ENCODE measurements at places on chromosomes 1 and 21.

GRCh38 chr21:44710294-44710665 lies 1.1 kb downstream of the TSPEAR start:
- H3K4me1 ChIP-seq: peaks cover 6% of the 10 kb centered on the region
- H3K27me3 ChIP-seq: peaks cover 88% of the 10 kb centered on the region
- no peaks in the 10 kb centered on the region for H3K36me3 ChIP-seq
- no peak overlapping the region for H3K27ac ChIP-seq
- no peak for DNase-seq

GRCh38 chr1:6472391-6472790 lies 6.4 kb upstream of the TNFRSF25 start:
- H3K4me1 ChIP-seq: no peaks in the 10 kb centered on the region
- no peak overlapping the region for H3K27ac ChIP-seq
- H3K36me3 ChIP-seq: no peaks in the 10 kb centered on the region
- no peaks in the 10 kb centered on the region for H3K27me3 ChIP-seq
- no peak for DNase-seq
- H3K4me3 ChIP-seq: no peak overlapping the region

- no peak for DNase-seq
- peaks cover 78% of the 10 kb centered on the region for H3K36me3 ChIP-seq
- no peaks in the 10 kb centered on the region for H3K27me3 ChIP-seq
- no peaks in the 10 kb centered on the region for H3K4me1 ChIP-seq
- H3K27ac ChIP-seq: no peak overlapping the region
- no peak overlapping the region for H3K4me3 ChIP-seq
These were observed 35.2 kb downstream of the SCYL3 start for GRCh38 chr1:169858467-169858866.

- no peaks in the 10 kb centered on the region for H3K36me3 ChIP-seq
- H3K4me3 ChIP-seq: no peak overlapping the region
- H3K27me3 ChIP-seq: no peaks in the 10 kb centered on the region
These were observed 85.9 kb downstream of the PDE9A start for GRCh38 chr21:42739061-42739931.

DNA sequence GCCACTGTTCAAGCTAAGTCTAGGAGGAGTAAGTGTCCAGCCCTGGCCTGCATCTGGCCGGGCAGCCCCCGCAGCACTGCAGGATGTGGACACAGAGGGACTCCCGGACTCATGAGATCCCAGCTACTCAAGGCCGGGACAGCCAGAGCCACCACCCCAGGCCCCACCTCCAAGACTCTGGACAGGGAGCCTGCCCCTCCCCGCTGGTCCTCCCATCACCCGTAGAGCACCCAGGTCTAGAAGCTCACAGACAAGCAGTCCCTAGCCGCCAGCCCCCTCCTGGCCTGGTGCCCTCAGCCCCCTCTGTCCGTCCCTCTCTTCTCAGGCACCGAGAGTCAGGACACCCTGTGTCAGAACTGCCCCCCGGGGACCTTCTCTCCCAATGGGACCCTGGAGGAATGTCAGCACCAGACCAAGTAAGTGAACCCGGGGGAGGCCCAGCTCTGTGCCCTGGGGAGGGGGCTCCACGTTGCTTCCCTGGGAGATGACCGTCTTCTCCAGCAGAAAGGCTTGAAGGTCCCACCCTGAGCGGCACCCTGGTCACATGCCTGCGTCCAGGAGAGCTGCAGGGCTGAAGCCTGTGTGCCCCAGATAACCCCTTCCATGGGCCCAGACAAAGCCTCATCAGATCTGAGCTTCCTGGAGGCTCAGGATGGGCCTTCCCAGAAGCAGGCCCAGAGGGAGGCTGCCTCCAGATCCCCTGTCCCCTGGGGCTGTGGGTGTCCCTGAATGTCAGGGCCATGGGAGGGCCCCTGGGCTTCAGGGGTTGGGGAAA lies 4.3 kb downstream of the TNFRSF14 start:
- DNase-seq: no peak
- no peak overlapping the region for H3K27ac ChIP-seq
- H3K4me1 ChIP-seq: peaks cover 17% of the 10 kb centered on the region

GRCh38 chr1:92324784-92325183 lies 25.9 kb downstream of the RPAP2 start:
- no peaks in the 10 kb centered on the region for H3K4me1 ChIP-seq

DNA sequence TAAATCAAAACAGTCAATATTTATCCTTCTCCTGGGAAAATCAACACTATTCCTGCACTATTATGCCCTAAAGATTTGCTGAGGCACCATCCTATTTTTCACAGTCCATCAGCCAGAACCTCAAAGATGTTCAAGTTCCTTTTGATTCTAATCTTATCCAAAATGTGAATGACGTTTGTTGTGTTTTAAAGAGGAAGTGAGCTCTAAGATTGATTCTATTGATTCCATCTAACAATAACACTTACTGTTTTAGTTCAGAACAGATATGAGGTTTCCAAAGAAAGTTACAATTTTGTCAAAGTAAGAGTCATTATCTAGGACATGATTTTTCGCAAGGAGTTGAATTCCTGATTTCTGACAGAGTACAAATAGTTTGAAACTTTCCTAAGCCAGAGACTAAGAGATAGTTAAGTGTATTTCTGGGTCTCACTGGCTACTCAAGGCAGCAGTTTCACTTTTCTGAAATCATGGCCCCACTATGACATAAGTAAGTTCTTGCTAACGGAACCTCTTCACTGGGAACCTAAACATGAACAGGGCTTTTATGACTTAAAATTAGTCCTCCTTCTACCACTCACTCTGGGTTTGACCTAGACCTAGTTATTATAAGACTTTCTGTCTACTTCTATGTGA lies 84.7 kb downstream of the LHX9 start:
- H3K27ac ChIP-seq: no peak overlapping the region
- H3K36me3 ChIP-seq: no peaks in the 10 kb centered on the region
- H3K27me3 ChIP-seq: no peaks in the 10 kb centered on the region
- no peak for DNase-seq
- H3K4me1 ChIP-seq: no peaks in the 10 kb centered on the region
- H3K4me3 ChIP-seq: no peak overlapping the region

GRCh38 chr1:26412180-26412840 lies 1.7 kb downstream of the LIN28A start:
- DNase-seq: no peak
- H3K4me3 ChIP-seq: no peak overlapping the region
- no peaks in the 10 kb centered on the region for H3K4me1 ChIP-seq

GRCh38 chr21:16308269-16308668 lies 578.5 kb downstream of the USP25 start:
- peak overlapping the region; percentile 85 for H3K27ac ChIP-seq
- no peak for DNase-seq
- no peaks in the 10 kb centered on the region for H3K27me3 ChIP-seq
- H3K36me3 ChIP-seq: no peaks in the 10 kb centered on the region
- peaks cover 9% of the 10 kb centered on the region for H3K4me1 ChIP-seq

- peak overlapping the region; percentile 87 for H3K4me3 ChIP-seq
- no peaks in the 10 kb centered on the region for H3K27me3 ChIP-seq
- H3K27ac ChIP-seq: peak overlapping the region; percentile 80
These were observed 1.6 kb downstream of the BCAR3 start for GRCh38 chr1:93680076-93680419.

GRCh38 chr21:27134516-27134915 lies 167.6 kb upstream of the ADAMTS5 start:
- H3K4me1 ChIP-seq: no peaks in the 10 kb centered on the region
- no peak overlapping the region for H3K27ac ChIP-seq
- H3K36me3 ChIP-seq: no peaks in the 10 kb centered on the region
- no peaks in the 10 kb centered on the region for H3K27me3 ChIP-seq
- H3K4me3 ChIP-seq: no peak overlapping the region
- DNase-seq: no peak

DNA sequence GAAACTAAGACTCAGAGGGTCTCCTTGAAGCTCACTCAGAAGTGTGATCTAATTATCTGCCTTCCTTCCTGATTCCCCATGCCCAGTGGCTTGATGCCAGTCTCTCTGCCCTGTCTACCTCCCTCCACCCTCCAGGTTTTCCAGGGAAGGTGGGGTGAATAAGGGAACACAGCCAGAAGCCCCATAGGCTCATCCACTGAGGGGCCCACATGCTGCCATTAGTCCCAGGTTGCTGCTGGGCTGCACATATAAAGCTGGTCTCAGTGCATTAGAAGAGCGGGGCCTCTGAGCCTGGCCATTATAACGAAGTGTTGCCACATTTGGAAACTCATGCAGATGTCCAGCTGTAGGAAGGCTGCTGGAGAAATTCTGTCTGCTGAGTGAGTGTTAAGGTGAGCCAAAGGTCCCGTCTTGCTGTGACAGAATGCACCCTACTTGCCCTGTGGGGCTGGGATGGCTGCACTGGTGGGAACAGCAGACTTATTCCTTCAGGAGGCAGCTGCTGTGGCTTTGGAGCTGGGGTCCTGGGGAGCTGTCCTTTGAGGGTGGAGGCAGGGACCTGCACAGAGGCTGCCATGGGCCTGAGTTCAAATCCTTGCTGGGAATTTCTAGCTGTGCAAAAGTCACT lies 2.9 kb downstream of the ADORA1 start:
- DNase-seq: no peak
- H3K27ac ChIP-seq: no peak overlapping the region
- H3K4me3 ChIP-seq: no peak overlapping the region
- H3K27me3 ChIP-seq: no peaks in the 10 kb centered on the region
- H3K36me3 ChIP-seq: no peaks in the 10 kb centered on the region
- H3K4me1 ChIP-seq: peaks cover 41% of the 10 kb centered on the region

DNA sequence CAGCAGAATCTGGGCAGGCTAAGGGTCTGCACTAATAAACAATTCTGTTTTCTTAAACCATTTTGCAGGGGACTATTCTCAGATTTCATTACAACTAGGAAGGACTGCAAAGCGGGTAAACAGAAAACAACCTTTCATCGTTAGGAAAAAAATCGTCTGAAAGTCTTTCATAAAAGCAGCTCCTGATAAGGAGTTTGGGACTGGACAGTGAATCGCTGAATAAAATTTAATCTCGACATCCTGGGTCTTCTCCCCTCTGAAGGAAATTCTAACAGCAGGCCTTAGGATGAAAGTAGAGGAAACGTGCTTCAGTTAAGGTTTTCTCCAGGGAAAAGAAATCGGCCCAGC lies 471 bp upstream of the MTF2 start:
- H3K4me3 ChIP-seq: peak overlapping the region; percentile 96
- peak overlapping the region; percentile 90 for H3K27ac ChIP-seq
- no peaks in the 10 kb centered on the region for H3K27me3 ChIP-seq
- no peaks in the 10 kb centered on the region for H3K36me3 ChIP-seq
- peaks cover 26% of the 10 kb centered on the region for H3K4me1 ChIP-seq
- DNase-seq: no peak

GRCh38 chr1:223087291-223088255 lies 55.5 kb downstream of the TLR5 start:
- H3K4me1 ChIP-seq: no peaks in the 10 kb centered on the region
- no peak overlapping the region for H3K27ac ChIP-seq
- H3K4me3 ChIP-seq: no peak overlapping the region
- H3K27me3 ChIP-seq: no peaks in the 10 kb centered on the region

DNA sequence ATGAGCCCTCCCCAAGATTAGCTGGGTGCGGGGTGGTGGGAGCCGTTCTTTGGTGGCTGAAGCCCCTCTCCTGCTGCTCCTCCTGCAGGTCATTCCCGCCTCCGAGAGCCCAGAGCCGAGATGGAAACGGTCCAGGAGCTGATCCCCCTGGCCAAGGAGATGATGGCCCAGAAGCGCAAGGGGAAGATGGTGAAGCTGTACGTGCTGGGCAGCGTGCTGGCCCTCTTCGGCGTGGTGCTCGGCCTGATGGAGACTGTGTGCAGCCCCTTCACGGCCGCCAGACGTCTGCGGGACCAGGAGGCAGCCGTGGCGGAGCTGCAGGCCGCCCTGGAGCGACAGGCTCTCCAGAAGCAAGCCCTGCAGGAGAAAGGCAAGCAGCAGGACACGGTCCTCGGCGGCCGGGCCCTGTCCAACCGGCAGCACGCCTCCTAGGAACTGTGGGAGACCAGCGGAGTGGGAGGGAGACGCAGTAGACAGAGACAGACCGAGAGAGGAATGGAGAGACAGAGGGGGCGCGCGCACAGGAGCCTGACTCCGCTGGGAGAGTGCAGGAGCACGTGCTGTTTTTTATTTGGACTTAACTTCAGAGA lies 448 bp downstream of the G0S2 start:
- peak overlapping the region; percentile 95 for H3K27ac ChIP-seq
- peak; percentile 21 for DNase-seq
- H3K4me3 ChIP-seq: peak overlapping the region; percentile 78
- peaks cover 52% of the 10 kb centered on the region for H3K4me1 ChIP-seq
- H3K27me3 ChIP-seq: no peaks in the 10 kb centered on the region

GRCh38 chr1:112625696-112626095 lies 6.1 kb downstream of the CAPZA1 start:
- no peaks in the 10 kb centered on the region for H3K27me3 ChIP-seq
- H3K27ac ChIP-seq: no peak overlapping the region

GRCh38 chr1:228396770-228397662 lies 9.6 kb downstream of the TRIM11 start:
- H3K4me3 ChIP-seq: no peak overlapping the region
- no peak for DNase-seq
- no peaks in the 10 kb centered on the region for H3K4me1 ChIP-seq
- H3K36me3 ChIP-seq: peaks cover 28% of the 10 kb centered on the region
- no peak overlapping the region for H3K27ac ChIP-seq

GRCh38 chr1:153985941-153986761 lies at the start of gene RAB13:
Gene RAB13 (minus strand): TSS chr1:153986339. CDS start chr1:153986236, 103 bp downstream.
- H3K4me3 ChIP-seq: peak within 1 kb of the TSS; percentile 61
- H3K4me1 ChIP-seq: peaks cover 7% of the 10 kb centered on the region
- no peaks in the 10 kb centered on the region for H3K36me3 ChIP-seq
- H3K27ac ChIP-seq: peak within 1 kb of the TSS; percentile 88
- DNase-seq: peak; percentile 82

GRCh38 chr21:44083631-44084291 lies 23.4 kb upstream of the PWP2 start:
- no peaks in the 10 kb centered on the region for H3K4me1 ChIP-seq
- peaks cover 86% of the 10 kb centered on the region for H3K36me3 ChIP-seq
- H3K27ac ChIP-seq: no peak overlapping the region
- H3K4me3 ChIP-seq: no peak overlapping the region
- no peak for DNase-seq

DNA sequence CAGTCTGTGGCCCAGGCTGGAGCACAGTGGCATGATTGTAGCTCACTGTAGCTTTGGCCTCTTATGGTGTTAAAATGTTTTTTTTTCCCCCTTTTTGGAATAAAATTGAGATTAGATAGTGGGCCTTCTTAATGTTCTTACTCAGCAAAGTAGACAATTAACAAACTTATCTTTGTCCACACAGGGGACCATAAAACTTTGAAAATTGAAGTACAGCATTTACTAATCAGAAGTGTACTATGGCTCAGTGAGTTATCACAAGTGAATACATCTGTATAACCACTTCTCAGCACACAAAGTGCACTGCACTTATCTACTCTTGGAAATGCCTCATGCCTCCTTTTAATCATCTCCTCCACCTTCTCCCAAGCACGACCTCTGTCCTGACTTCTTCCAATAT lies 218.9 kb downstream of the PRDM2 start:
- H3K4me1 ChIP-seq: no peaks in the 10 kb centered on the region
- H3K4me3 ChIP-seq: no peak overlapping the region
- no peak overlapping the region for H3K27ac ChIP-seq
- no peaks in the 10 kb centered on the region for H3K36me3 ChIP-seq

- no peaks in the 10 kb centered on the region for H3K27me3 ChIP-seq
- DNase-seq: no peak
- peaks cover 17% of the 10 kb centered on the region for H3K4me1 ChIP-seq
- no peaks in the 10 kb centered on the region for H3K36me3 ChIP-seq
- no peak overlapping the region for H3K27ac ChIP-seq
- H3K4me3 ChIP-seq: no peak overlapping the region
These were observed 171.4 kb downstream of the CAMTA1 start for GRCh38 chr1:6956488-6957159.

GRCh38 chr1:228783418-228784040 lies 48.2 kb downstream of the RHOU start:
- H3K36me3 ChIP-seq: no peaks in the 10 kb centered on the region
- H3K27me3 ChIP-seq: no peaks in the 10 kb centered on the region
- no peak for DNase-seq
- peak overlapping the region; percentile 75 for H3K27ac ChIP-seq
- peaks cover 9% of the 10 kb centered on the region for H3K4me1 ChIP-seq

Data from gastrocnemius medialis (tissue), 4 donors.